C1 segment of cervical spinal cord (tissue), 14 donors: ENCODE measurements at places on chromosomes 5 and 9.

DNA sequence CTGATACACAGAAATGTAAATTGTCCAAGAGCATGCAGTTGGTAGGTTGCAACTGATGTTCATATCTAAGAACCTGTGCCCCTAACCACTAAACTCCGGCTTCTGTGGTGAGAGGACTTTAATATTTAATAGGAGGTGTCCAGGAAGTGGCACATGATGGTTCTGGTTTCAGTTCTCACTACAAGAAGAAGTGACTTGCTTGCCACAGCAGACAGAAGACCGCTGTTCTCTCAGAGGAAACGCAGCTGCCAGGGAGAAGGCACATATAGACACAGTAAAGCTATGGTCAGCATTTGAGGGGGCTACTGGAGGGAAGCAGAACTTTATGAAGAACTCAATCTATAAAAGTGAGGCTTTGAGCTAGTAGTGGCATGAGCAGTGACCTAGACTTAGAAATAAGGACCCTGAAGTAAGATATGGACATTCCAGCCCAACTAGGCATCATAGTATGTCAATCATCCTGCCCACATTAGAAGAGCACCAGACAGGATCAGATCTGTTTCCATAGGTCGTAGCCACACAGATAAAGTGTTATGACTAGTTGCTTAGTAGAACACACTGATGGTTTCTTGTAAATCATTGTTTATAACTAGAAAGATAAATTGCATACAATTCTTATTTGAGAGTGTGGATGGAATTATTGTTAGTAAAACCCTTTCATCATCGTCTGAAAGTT lies 36.4 kb upstream of the DAB2 start:
- no peak for DNase-seq

DNA sequence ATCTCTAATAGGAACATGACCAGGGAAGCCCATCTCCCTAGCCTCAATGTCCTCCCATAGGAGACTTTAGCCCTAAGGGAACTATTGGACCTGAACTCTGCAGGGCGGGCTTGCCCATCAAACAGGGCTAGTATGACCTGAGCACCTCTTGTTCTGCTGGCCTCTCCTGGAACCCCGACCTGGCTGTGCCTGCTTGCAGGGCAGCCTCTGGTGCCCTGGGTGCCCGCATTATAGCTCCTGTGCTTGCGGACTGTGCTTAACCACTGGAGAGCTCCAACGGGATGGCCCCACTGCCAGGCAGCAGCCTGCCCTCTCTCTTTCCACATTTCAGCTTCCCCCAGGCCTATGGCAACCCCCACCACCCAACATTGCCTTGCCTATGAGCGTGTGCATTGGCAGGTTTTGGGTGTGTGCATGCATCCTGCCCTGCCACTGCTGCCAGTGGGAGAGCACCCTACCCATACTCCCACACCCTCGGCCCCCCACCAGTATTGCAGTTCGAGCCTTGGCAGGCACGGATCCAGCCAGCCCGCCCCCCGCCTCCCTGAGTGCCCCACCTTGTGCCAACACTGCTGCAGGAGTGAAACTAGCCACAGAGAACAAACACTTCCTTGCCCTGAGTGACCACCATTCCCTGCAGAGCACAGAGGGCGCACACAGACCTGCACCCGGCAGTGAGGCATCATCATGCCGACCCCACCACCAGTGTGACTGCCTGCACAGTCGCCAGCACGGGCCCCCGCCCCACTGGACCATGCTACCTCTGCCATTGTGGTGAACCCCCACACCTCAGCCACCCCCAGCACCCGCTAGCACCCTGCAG lies 1123.8 kb upstream of the CDH6 start:
- DNase-seq = no peak

- DNase-seq = no peak
These were observed 536.0 kb downstream of the GABRG2 start for GRCh38 chr5:162603443-162604070.

DNA sequence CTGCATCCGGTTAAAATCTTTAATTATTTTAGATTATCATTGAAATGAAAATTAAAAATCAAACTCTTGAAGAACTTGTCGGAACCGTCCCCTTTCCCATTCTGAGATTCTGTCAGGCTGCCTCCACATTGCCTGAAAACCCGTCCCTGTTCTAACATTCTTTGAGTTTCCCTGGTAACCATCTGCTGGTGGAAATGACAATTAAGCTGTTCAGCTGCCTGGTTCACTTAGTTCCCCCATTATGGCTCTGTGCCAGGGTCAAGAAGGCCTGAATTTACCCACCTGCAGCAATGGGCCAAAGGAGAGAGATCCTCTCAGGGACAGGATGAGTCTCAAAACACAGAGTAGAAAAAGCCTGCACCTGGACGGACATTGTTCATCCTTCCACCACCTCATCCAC lies 11.8 kb upstream of the TCOF1 start:
- DNase-seq = no peak

DNA sequence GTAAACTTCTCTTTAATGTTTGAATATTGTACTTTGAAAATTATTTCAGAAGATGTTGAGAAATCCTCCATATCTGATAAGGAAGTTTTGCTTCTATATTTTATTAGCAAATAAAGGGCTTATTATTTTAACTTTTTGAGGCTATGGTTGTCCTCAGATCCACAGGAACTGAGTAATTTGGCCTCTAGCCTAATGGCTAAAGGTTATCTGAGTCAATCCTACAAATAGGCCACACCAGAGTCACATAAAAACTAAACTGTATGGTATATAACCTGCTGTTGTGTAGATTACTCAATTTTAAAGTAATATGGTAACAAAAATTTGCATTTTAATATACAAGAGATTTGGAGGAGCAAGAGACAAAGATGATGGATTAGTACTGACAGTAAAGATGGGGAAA lies 549.2 kb upstream of the GRAMD2B start:
- DNase-seq = no peak

- DNase-seq = no peak
These were observed 43.4 kb upstream of the PCSK5 start for GRCh38 chr9:75847085-75847484.

DNA sequence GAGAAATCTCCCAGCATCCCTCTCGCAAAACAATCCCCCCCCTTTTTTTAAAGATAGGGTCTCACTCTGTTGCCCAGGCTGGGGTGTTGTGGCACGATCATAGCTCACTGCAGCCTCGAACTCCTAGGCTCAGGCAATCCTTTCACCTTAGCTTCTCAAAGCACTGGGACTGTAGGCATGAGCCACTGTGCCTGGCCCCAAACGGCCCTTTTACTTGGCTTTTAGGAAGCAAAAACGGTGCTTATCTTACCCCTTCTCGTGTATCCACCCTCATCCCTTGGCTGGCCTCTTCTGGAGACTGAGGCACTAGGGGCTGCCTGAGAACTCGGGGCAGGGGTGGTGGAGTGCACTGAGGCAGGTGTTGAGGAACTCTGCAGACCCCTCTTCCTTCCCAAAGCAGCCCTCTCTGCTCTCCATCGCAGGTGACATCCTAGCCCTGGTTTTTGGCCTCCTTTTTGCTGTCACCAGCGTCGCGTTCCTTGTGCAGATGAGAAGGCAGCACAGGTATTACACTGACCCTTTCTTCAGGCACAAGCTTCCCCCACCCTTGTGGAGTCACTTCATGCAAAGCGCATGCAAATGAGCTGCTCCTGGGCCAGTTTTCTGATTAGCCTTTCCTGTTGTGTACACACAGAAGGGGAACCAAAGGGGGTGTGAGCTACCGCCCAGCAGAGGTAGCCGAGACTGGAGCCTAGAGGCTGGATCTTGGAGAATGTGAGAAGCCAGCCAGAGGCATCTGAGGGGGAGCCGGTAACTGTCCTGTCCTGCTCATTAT lies 6.8 kb downstream of the CA9 start:
- DNase-seq = no peak
